Mesenchymal stem cell (in vitro differentiated cells and primary cell): ENCODE measurements at places on chromosomes 4 and X.

DNA sequence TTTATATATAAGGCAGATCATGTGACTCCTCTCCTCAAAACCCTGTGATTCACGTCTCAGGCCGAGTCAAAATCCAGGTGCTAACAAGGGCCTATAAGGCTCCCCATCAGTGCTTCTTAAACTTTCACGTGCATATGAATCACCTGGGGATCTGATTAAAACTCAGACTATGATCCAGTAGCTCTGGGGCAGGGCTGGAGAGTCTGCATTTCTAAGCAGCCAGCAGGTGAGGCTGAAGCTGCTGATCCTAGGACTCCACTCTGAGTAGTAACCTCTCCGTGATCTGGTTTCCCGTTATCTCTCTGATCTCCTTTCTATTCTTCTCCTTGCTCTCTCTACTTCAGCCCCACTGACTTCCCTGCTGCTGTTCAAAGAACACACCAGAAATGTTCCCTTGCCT is 252.4 kb upstream of the RPS6KA3 start:
- DNase-seq, result no peak

DNA sequence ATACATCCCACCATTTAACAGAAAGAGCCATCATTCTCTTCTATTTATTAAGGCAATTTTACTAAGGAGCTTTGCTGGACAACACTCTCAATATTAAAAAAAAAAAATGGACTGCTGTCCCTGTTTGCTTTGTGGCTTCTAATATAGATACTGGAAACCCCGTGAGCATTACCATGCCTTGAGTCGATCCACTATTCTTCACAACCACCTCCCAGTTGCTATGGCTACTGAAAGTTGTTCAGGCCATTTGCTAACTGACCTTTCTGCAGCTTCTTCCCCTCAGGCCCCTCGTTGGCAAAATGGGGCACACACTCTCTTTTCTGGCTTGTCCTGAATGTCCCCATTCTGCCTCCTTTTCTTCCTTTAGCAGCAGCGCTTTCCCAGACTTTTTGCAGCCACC is 340.4 kb downstream of the NR3C2 start:
- DNase-seq, result no peak

- no peak for DNase-seq
These were observed 1.8 kb upstream of the GPR82 start for GRCh38 chrX:41722214-41722613.

DNA sequence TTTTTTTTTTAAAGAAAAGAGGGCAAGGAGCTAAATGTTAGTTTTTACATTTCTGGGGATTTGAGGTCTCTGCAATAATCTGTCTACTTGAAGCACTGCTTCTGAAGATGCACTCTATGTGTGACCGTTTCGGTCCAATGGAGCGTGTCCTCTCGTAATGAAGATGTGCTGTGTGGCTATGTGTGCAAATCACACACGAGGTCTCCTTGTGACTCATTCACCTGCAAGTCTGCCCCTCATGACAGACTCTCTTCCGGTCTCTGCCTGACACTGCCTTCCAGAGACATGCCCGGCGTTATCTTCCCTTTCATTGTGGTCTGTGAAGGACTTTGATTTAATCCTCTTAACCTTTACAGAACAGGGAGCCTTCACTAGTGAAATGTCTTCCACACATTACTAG is 84.3 kb downstream of the TRAM1L1 start:
- no peak for DNase-seq

GRCh38 chr4:83272900-83273299 is 11.7 kb downstream of the COQ2 start:
- DNase-seq, result no peak

DNA sequence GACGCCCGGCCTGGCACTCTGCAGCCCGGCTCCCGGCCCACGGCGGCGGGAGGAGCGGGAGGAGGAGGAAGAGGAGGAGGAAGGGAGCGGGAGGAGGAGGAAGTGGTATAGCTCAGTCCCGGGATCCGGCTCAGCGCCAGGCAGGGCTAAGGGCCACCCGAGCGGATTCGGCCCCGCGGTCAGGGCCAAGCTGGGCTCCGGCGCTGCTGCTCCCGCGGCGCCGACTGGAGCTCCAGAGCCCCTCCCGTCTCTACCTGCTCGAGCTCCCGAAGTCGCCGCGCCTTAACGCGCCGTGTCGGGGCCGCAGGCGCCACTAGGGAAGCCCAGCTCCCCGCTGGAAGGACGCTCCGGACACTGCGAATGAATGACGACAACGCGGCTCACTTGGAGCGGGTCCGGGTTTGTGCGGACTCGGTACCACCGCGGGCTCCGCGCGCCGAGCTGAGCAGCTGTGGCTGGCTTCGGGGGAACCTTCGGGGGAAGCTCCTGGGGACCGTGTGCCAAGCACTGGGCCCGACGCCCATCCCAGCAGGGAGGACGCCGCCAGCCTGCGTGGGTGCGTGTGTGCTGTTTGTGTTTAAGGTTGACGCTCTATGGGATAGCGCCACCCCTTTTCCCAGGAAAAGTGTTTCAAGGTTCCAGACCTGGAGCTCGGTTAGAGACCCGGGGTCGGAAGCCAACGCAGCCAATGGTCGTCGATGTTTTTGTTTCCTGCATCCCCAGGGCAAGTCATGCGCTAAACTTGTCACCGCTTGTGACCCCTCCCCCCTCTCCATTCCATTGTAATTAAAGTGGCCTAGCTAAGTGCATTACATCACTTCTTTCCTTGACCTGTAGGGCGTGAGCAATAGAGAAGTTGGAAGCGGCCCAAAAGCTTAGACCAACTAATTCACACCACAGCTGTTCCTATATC is at the start of gene TBC1D9:
Gene TBC1D9, minus strand, starts transcription at position 67 of the 913 bp plus-strand sequence. CDS start 340 bp downstream, outside the sequence.
- peak; percentile 89 for DNase-seq

DNA sequence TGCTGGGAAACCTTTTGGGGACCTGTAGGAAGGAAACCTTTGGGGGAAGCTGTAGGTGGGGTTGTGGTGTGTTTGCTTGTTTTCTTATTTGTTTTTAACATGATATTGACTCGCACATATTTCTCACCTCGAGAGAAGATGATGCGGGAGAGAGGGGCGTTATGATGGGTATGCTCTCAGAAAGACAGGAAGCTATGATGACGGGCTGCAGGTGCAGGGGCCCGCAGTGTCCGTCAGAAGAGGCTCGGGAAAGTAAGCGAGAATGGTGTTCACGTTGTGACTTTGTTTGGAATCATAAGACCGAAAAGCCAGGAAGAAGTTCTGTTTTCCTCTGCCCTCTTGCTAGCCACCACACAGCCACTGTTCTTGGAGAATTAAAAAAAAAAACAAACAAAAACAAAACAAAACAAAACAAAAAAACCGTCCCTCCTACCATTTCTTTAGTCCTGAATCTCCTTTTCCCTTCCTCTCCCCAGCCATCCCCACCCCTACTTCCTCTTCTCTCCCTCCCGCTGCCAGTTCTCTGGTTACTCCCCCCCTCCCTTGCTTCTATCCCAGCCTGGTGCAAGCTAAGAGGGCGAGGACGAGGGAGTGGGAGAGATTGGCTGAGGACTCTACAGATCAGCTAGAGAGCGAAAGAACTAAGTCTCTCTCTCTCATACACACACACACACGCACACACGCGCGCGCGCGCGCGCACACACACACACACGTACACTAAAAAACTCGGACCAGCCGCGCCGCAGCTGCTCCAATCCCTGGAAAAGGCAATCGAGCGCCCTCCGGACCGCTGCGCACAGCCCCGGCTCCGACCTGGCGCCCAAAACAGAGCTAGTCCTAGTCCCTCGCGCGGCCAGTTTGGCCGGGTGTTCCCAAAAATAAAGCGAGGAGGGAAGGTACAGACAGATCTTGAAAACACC is at the start of gene BMP3:
Gene BMP3, plus strand, starts transcription at position 648 of the 920 bp plus-strand sequence. CDS start 577 bp downstream, outside the sequence.
- peak; percentile 14 for DNase-seq

DNA sequence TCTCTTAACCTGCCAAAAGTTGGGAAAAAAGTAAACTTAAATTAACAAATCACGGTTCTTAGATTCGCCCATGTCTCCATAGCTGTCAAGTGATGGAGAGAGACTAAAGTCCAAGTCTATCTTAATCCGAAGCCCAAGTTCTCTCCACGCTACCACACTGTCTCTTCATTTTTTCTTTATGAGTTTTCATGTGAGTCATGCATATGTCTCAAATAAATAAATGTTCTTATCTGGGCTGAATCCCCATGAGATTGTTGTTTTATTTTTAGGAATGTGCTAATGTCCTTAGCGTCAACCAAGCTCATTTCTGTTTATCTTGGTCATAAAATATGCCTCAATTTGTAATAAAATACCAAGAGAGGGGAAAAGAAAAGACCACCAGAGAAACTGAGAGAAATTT is 169.3 kb downstream of the RCHY1 start:
- DNase-seq, result peak; percentile 88

DNA sequence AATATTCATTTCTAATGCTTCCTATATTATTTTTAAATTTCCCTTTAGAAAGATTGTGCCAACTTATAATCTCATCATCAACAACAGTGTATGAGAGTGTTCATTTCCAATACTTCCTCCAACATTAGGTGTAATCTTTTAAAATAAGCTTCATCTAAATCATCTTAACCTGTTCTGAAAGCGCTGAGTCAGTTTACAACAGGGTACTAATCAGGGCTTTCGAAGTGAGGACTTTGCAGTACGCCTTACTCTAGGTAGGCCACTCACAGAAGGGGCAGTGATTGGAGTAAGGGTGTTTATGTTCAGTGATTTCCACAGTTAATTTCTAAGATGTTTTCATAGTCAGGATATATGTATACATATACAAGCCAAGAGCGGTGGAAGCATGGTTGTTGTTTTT is 87.9 kb downstream of the FRAS1 start:
- no peak for DNase-seq

GRCh38 chrX:630612-631496 is at the start of gene SHOX:
Gene SHOX (plus strand): TSS chrX:630791. CDS start chrX:630898, 107 bp downstream.
- DNase-seq, result no peak

GRCh38 chrX:102627640-102628039 is 23.6 kb upstream of the GPRASP1 start:
- DNase-seq, result no peak

GRCh38 chrX:38513112-38513742 is 48.1 kb upstream of the TSPAN7 start:
- no peak for DNase-seq

GRCh38 chrX:104419211-104419610 is 146.8 kb upstream of the IL1RAPL2 start:
- no peak for DNase-seq

DNA sequence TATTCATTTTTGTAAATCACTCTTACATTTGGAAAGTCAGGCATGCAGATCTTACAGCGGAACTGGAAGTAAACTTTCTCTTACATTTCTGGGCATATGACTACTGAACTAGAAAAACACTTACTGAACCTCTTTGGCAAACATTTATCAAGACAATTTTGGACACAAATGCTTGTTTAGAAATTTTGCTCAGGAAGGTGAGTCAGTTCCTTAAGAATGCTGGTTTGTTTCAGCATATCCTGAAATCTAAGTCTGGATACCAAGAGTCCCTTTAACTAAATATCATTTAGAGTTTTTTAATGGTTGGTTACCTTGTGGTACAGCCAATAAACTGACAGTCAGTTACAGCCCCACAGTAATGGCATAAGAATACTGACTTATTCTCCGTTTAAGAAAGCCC is 15.0 kb downstream of the SHISA3 start:
- peak; percentile 69 for DNase-seq

DNA sequence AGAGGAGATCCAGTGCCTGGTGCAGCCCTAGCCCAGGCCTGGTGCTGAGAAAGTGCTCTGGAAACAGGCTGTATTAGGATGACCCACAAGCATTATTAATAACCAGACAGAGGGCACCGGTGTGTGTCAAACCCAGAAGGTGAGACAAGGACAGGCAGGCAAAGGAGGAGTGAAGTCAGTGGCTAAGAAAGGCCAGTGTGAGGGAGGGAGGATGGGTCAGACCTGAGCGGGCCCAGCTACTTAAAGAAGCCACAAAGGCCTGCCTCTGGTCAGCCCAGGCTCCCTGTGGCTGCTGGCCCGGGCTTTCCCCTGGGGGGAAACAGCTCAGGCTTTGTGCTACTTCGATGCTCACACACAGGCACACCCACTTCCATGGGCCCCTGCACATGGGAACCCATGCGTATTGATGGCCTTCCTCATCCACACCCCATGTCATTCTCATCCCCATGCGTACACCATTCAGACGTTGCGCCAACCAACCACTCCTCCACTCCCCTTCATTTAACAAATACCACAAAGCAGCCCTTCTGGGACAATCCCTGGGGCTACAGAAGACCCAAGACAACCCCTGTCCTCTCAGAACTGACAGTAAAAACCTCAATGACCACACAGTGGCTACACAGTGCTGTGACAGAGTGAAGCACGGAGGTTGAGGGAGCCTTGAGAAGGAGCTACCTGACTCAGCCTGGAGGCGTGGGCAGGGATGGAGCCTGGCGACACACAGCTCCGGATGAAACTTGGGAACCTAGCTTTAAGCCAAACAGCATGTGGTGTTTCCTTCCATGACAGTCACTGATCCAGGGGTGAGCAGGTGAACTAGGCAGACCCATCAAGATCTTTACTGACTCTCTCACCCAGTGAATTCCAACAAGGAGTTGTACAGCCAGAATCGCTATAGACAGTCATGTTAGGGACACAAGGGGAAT is 24.9 kb upstream of the MTM1 start:
- DNase-seq, result no peak

DNA sequence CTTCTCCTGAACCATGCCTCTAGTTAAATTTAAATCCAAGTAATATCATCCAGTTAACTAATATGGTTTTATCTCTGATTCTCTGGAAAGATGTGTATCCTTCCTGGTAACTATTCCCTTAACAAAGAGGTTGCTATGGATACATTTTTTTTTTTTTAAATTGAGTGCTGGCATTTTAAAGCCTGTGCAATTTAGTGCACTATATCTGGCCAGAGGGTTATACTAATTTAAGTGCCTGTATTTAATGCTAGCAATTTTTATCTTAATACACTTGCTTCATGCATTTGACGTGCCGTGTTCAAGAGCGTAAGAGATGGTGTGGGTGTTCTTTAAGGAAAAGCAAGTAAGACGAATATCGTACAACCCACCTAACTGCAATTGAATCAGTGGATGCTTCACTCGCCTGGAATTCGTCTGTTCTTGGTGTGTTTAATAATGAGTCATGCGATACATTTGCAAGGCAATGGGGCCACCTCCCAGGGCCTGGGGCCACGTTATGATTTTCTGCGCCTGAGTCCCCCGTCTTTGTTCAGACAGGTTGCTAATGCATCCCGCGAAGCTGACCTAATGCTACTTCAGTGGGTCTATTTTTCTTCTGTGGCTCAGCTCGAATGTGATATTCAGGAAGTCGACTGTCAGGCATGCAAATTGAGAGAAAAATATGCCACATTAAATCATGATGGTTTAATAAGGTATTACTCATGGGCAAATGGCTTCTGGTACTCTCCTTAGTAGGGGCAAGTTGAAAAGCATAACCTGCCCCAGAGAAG is 14.2 kb upstream of the MID1 start:
- peak; percentile 83 for DNase-seq

DNA sequence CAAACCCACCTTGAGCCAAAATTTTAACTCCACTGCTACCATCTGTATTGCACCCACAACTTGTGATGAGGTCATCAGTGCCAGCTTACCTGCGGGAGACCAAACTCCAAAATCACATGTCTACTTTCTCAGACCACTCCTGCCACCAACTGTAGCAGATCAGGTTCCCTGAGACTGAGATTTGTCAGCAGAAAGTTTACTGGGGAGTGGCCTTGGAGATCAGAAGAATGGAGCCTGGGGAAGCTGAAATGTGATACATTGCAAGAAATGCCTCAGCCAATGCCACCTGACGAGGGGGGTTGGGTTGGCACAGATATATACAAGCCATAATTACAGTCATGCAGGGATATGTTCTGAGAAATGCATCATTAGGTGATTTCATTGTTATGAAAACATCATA is 19.1 kb downstream of the HAUS3 start:
- no peak for DNase-seq

- DNase-seq, result no peak
These were observed 7.5 kb downstream of the YY2 start for GRCh38 chrX:21863241-21863640.

GRCh38 chr4:74292111-74292870 is 16.0 kb upstream of the EPGN start:
- no peak for DNase-seq
